ENCODE measurements at places on chromosomes 5 and 9.

DNA sequence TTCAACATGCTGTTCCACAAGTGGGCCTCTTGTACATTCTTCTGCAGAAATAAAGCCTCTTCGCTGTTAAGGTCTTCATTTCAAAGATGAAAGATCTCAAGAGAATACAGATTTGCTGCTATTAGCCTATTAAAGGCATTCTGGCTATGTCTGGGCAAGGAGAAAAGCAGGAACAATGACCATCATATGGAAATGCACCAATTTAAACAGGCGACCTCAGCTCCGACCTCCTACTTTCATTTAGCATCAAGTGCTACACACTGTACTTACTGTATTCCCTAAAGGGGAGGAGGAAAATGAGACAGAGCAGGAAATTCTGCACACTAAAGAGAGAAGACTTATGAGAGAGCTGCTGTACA, 64.8 kb downstream of the HABP4 start:
- DNase-seq, result no peak

DNA sequence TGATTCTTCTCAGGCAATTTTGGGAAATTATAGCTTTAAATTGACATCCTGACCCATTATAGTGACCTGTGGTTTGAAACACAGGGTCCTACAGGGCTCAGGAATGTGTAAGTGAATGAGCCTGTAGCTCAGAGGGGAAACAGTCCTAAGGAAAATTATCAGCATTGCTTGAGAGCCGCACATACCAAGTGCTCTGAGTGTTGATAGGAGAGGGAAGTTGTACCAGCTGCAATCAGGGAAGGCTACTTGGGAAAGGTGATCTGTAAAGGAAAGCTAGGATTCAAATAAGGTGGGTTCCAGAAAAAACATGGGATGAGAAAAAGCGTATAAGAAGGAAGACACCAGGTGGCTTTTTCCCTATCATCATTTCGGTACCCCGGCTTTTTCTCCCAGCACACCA, 4.4 kb upstream of the SLC25A51 start:
- DNase-seq, result no peak

- DNase-seq, result no peak
These were observed 245.1 kb downstream of the FSTL4 start for GRCh38 chr5:133367071-133367786.

DNA sequence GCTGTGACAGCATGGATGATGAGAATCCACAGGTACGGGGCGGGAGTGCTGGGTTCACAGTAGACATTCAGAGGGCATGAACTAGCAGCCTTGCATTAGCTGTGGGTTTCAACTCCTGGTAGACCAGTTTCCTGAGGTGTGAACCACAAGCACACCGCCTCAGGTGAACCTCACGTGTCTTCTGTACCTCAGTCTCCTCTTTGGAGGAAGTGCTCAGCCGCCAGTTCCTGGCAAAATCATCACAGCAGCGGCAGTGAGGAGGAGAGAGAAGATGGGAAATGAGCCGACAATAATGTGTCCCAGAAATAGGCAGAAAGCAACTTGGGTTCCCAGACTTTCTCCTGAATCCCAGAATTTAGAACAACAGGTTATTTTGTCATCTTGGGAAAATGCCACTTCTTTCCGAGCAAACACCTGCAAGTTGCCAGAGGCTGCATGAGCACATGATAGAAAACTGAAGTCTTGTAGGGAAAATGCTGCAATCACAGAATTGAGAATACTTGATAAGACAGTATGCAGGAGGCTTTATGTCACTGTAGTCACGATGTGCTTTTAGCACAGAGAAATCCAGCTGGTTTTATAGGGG, 258.5 kb downstream of the AOPEP start:
- DNase-seq, result no peak

DNA sequence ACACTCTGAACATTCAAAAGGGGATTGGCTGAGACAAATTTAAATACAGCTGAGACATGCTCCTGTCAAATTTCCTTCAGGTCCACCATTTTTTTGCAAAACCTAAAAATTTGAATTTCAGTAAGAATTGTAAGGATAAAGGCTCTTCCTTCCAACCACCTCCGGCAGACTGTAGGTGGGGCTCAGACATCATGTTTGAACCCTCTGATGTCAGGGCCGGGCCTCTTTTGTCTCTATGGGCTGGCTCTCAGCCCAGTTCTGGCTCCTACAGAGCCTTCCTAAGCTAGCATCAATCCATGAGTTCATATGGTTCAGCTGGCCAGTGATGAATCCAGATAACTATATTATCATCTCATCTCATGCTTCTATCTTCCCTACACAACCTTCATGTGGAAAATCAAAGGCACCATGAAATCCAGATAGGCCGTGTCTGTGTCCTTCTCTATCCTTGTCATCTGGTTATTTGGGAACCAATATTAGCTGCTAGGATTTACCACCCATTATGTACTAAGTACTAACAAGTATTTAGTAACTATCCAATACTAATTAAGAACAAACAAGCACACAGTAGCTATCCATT, 44.2 kb downstream of the NIPSNAP3B start:
- DNase-seq, result no peak

- no peak for DNase-seq
These were observed 403.0 kb downstream of the ZNF608 start for GRCh38 chr5:124343451-124343867.

DNA sequence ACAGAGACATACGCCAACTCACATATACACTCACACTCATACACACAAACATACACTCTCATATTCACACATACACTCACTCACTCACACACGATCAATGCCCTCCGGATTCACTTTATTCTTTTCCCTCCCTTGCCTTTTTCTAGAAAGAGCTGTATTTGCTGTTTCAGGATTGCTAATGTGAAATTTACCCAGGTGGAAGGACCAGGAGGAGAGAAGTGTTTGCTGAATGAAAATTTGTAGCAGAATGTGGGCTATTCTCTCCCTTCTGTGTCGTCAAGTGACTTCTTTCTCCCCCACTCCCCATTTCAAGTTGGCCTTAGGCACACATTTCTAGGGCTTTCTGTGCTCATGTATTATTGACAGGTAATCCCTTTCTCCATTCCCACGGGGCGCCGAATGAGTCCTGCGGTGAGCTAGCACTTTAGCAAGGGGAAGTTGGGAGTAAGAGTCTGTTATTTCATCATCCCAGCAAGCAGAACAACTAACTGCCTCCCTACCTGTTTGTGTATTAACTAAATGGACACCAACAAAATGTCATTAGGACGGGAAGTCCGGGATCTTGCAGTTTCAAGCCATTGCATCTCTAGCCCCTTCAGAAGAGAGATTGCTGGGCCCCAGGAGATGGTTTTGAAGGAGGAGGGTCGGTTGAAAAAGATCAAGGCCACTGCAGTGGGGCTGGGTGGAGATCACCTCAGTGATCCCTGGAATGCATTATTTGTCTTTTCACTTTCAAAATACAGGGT, 97.1 kb upstream of the TAF11L2 start:
- DNase-seq, result no peak

- DNase-seq, result peak; percentile 19
These were observed 42.4 kb downstream of the STRBP start for GRCh38 chr9:123225995-123226394.

GRCh38 chr5:105392710-105393149, 1830.1 kb upstream of the NUDT12 start:
- no peak for DNase-seq

GRCh38 chr5:78974011-78974410, 11.1 kb downstream of the ARSB start:
- no peak for DNase-seq

GRCh38 chr9:136324501-136325300, 2.6 kb upstream of the GPSM1 start:
- no peak for DNase-seq

DNA sequence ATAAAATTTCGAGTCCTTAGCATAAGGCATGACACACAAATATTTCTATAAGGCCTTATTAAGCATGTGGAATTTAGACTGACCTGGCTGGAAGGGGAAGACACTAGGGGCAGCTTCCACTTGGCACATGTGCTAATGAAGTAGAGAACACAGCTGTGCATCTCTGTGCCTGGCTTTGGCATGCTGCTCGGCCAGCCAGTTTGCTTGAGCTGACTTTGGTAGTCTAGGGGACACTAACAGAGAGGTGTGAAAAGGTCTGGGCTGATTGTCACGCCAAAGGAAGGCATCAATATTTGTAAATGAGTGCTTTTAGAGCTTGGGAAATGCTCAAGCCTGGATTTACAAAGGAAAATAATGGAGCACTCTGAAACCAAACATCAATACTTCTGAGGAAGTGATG, 723.7 kb downstream of the PRELID2 start:
- no peak for DNase-seq

DNA sequence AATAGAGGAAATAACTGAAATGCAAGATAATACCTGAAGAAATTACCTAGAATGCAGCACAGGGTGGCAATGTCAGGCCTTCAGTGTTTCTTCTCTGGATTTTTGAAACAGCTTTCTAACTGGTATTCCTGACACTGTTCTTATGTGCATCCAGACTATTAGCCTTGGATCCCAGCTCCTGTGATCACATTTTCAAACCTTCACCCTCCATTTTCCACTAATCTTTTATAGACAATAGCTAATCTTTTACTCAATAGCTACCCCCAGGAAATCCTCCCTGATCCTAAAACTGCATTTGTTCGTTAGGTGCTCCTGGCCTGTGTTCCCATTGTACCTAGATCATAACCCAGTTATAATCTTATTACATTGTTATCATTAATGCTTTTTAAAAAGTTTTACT, 101.5 kb upstream of the DHFR start:
- DNase-seq, result no peak

DNA sequence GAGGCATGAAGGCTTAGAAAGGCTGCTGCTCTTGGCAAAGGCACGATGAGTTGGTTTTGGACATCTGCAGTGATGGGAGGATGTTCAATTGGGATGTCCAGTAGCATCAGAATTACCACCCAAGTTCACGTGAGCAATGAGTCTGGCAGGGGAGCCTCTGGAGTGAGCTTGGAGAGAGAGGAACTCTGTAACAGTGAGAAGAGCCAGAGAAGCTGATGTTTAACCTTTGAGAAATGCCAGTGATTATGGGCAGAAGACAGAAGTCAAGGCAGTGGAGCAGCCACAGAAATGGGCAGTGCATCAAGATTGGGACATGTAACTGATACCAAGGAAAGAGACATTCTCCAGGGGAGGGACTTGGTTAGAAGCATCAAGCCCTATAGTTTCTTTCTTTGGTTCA, 39.8 kb downstream of the SEC61B start:
- DNase-seq, result no peak

GRCh38 chr5:52139888-52140615, 647.7 kb upstream of the ITGA1 start:
- no peak for DNase-seq

DNA sequence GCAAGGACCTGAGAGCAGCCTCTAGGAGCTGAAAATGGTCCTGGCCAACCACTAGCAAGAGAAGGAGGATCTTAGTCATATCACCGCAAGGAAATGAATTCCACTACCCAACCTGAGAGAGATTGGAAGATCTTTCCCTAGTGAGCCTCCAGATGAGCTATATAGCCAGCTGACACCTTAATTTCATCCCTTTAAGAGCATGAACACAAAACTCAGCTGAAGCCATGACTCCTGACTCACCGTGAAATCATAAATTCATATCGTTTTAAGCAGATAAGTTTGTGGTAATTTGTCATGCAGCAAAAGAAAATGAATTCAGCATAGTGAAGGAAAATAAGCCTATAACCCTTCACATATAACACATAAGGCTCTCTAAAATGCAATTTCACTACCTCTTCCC, 23.5 kb downstream of the MAPKAP1 start:
- no peak for DNase-seq

- no peak for DNase-seq
These were observed 43.6 kb upstream of the HRH2 start for GRCh38 chr5:175614223-175614815.

- DNase-seq, result no peak
These were observed 220.0 kb downstream of the SLC12A2 start for GRCh38 chr5:128303593-128303992.

DNA sequence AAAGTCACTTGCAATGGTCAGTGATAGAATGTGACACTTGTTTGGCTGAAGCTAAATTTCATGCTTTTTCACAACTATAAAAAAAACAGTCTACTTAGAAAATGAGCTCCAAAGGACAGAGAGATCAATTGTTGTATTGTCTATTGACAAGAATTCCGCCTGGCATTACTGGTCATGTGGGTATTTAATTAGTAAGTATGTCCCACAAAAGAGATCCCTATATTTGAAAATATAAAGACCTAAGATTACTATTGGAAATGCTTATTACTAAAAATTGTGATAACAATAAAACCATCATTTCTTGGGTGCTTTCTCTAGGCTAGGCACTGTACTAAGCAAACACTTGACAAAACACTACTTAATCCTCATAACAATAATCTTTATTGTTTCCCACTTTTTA, 745.2 kb upstream of the C9orf72 start:
- no peak for DNase-seq

GRCh38 chr9:135343837-135344522, 135.6 kb upstream of the PPP1R26 start:
- peak; percentile 49 for DNase-seq

GRCh38 chr5:172064766-172065165, 58.3 kb upstream of the FBXW11 start:
- DNase-seq, result no peak

GRCh38 chr9:37425298-37425752, 2.8 kb downstream of the GRHPR start:
- no peak for DNase-seq

GRCh38 chr9:109831998-109832658, 52.1 kb downstream of the PALM2AKAP2 start:
- no peak for DNase-seq

GRCh38 chr9:128992995-128993394, 35.1 kb downstream of the SH3GLB2 start:
- DNase-seq, result no peak

DNA sequence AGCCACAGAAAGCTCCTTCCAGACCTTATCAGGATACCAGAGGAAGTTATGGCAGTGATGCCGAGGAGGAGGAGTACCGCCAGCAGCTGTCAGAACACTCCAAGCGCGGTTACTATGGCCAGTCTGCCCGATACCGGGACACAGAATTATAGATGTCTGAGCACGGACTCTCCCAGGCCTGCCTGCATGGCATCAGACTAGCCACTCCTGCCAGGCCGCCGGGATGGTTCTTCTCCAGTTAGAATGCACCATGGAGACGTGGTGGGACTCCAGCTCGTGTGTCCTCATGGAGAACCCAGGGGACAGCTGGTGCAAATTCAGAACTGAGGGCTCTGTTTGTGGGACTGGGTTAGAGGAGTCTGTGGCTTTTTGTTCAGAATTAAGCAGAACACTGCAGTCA, 70.8 kb upstream of the ENTREP1 start:
- no peak for DNase-seq

GRCh38 chr9:127223810-127224177, 40.8 kb upstream of the GARNL3 start:
- no peak for DNase-seq

DNA sequence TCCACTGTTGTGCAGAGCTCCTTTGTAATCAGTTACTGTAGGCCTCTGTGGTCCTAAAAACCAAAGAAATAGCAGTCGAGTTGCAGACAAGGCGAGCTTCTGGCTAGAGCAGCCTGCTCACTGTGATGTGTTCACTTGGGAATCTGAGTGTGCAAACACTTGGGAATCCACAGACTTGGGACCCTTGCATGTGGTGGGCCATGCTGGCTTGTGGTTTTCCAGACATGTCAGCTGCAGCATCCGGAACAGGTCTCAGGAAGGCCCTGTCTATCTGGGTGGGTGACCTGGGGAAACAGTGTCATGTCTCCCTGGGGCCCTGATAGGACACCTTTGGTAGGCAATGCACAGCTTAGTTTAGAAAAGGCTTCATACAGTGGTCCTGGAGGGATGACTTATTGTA, 66.4 kb downstream of the WWC1 start:
- no peak for DNase-seq
